ENCODE measurements at places on chromosomes 1 and 21. TPM values are rescaled to one million over a fixed set of nuclear protein-coding genes. Genes with fewer than 3 reads are reported as not detected.

GRCh38 chr1:48229317-48229716 is 6.8 kb downstream of the SLC5A9 start:
- H3K27ac ChIP-seq: no peak overlapping the region
- H3K4me1 ChIP-seq: no peaks in the 10 kb centered on the region
- H3K27me3 ChIP-seq: no peaks in the 10 kb centered on the region
- H3K4me3 ChIP-seq: no peak overlapping the region
- no peaks in the 10 kb centered on the region for H3K36me3 ChIP-seq

GRCh38 chr1:180912211-180912800 is 391 bp upstream of the KIAA1614 start:
- peak overlapping the region; percentile 89 for H3K27ac ChIP-seq
- H3K4me1 ChIP-seq: no peaks in the 10 kb centered on the region
- H3K36me3 ChIP-seq: no peaks in the 10 kb centered on the region
- peak overlapping the region; percentile 67 for H3K4me3 ChIP-seq

DNA sequence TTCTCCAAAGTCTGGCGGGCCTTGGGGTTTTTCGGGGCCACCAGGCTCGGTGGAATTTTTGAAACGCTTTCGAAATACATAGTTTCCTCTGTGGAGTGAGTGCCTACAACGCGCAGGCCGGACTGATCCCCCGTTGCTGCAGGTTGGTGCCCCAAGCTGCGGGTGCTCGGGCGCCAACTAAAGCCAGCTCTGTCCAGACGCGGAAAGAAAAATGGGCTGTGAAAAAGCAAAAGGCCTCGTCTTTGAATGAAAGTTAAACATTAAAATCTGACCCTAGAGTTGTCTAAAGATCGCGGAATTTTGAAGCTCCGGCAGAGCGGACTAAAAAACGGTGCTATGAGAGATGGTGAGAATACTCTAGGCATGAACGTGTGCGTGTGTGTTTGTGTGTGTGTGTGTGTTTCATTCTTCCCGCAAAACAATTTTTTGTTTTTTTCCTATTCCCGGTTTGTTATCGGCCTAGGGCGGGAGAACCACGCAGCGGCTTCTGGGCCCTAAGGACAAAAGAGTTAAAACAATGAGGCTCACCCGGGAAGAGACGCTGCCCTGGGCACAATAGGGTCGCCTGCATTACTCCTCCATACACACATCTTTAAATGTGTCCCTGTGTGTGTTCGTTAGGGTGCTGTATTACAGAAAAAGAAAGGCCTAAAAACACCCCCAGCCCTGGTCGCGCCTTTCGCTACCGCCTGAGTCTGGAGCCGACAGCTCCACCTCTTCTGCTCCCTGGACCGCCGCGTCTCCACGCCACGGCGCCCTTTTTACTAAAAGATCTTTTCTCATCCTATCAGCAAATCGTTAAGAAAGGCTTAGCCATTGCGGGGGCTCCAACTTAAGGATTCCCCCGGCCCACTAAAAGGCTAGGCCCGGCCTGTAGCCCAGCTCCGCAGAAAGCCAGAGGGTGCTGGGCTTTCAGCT is 3.2 kb downstream of the TBX15 start:
- H3K36me3 ChIP-seq: no peaks in the 10 kb centered on the region
- no peak for DNase-seq
- H3K4me1 ChIP-seq: no peaks in the 10 kb centered on the region
- peaks cover 23% of the 10 kb centered on the region for H3K27me3 ChIP-seq
- no peak overlapping the region for H3K27ac ChIP-seq
- H3K4me3 ChIP-seq: no peak overlapping the region

SPRR2F gene
- total RNA-seq: not detected

MROH9 gene
- 0.69 TPM for total RNA-seq

BCL2L15 gene
- total RNA-seq: 1.4 TPM

TGFB2 gene
- 43.2 TPM for total RNA-seq
